Naive thymus-derived CD8-positive, alpha-beta T cell (primary cell): ENCODE measurements at places on chromosomes 1 and 21. TPM values are rescaled to one million over a fixed set of nuclear protein-coding genes. Genes with fewer than 3 reads are reported as not detected.
A peak's percentile ranks its signal among the peaks of the same experiment; 100 is the strongest.

- no peak for DNase-seq
Observed at GRCh38 chr1:21857142-21857839, 45.2 kb downstream of the LDLRAD2 start.

DNA sequence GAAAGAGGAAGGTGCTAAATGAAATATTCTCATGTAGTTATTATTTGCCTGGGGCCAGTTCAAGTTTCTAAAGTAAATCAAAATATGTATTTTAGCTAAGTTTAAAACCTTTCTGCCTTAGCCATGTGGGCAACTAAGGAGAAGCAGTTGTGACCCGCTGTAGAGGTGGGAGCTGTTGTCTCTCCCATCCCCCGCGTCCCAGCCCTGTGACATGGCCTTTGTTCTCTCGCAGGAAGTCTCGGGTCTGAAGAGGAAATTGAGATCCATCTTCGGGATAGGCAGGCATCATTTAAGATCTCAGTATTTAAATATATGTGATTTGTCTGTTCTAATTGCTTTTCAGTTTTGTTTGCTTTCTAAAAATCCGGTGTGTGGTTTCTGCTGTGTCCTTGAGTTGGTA is 121.5 kb downstream of the CAMTA1 start:
- DNase-seq = no peak

GRCh38 chr1:232570007-232570406 is 59.9 kb downstream of the SIPA1L2 start:
- no peak for DNase-seq

- DNase-seq = no peak
Observed at GRCh38 chr1:41533016-41533730, 48.7 kb upstream of the EDN2 start.

GRCh38 chr1:36567601-36568341 is 85.1 kb upstream of the CSF3R start:
- no peak for DNase-seq

- DNase-seq = no peak
Observed at GRCh38 chr21:45853703-45854342, 127.7 kb upstream of the COL6A1 start.

GRCh38 chr1:225253173-225253572 is 174.7 kb downstream of the LBR start:
- DNase-seq = no peak

DNA sequence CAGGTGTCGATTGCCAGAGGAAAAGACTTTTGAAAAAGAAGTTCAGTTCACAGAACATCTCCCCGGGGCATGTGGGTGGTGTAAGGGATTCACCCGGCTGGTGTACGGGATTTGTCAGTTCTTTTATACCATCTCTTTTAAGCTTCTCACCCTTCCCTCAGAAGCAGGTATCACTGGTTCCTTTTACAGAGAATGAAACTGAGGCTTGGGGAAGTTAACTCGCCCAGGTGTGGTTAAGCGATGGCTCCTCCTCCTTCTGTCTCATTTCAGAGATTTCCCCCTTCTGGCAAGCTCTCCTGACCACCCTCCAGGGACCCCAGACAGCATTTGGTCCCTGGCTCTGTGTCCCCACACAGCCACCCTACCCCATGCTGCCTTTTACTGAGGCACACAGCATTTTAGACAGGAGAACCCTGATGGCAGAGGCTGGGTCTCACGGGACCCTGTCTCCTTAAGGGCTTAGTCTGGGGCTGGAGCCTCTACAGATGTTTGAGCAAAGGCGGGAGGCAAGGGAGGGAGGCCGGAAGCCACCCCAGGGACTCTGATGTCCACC is 2.8 kb upstream of the ECE1 start:
- peak; percentile 38 for DNase-seq

- no peak for DNase-seq
Observed at GRCh38 chr1:234197839-234198238, 175.4 kb upstream of the COA6 start.

GRCh38 chr1:245788269-245788668 is 633.5 kb downstream of the KIF26B start:
- no peak for DNase-seq

DNA sequence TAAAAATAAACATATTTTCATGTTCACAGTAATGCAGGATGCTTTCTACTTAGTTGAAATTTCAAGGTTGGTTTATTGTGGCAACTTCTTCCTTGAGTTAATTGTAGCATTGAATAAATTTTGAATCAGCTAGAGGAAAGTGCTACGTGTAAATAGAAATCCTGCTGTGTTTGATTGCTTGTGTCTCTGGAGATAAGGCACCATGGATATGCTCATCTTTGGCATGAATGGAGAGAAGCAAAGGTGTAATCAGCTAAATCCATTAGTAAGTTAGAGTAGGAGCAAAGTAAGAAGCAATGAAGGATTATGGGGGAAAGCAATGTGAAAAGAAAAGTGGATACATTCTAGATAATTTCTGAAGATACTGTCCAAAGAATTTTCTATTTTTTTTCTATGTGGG is 331.1 kb downstream of the PTPRC start:
- DNase-seq = no peak

- no peak for DNase-seq
Observed at GRCh38 chr1:175597969-175598765, 145.2 kb downstream of the TNR start.

GRCh38 chr1:151368393-151369301 is 3.9 kb downstream of the SELENBP1 start:
- DNase-seq = no peak

- DNase-seq = no peak
Observed at GRCh38 chr1:32868085-32868484, 2.6 kb downstream of the FNDC5 start.

GRCh38 chr1:47776667-47777131 is 220.5 kb downstream of the TRABD2B start:
- DNase-seq = no peak

DNA sequence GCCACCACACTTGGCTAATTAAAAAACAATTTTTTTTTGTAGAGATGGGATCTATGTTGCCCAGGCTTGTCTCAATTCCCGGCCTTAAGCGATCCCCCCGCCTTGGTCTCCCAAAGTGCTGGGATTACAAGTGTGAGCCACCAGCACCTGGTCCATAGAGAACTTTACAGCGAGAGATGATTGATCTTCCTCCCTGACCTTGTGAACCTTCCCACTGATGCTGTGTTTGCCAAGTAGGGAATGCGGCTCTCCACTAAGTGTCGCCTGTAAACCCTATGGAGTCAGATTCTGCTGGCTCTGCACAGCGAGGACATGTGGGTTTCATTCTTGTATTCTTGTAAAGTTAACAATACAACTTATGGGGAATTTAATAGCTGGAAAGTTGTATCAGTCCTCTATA is 81.3 kb upstream of the LYST start:
- DNase-seq = no peak

GRCh38 chr1:204373911-204374310 is 14.2 kb upstream of the PLEKHA6 start:
- no peak for DNase-seq

GRCh38 chr1:161382214-161383019 is 14.7 kb upstream of the CFAP126 start:
- no peak for DNase-seq

- no peak for DNase-seq
Observed at GRCh38 chr1:53091841-53092645, 30.0 kb downstream of the PODN start.

GRCh38 chr21:31366825-31367224 is 22.8 kb upstream of the TIAM1 start:
- no peak for DNase-seq

- no peak for DNase-seq
Observed at GRCh38 chr1:203380420-203381150, 29.7 kb upstream of the FMOD start.

- DNase-seq = no peak
Observed at GRCh38 chr1:64963466-64963865, 2.9 kb downstream of the JAK1 start.

Gene MAP1LC3C
- not detected for polyA plus RNA-seq

Gene FCRLA
- 0.56 TPM for polyA plus RNA-seq

Gene KRTAP11-1
- polyA plus RNA-seq = not detected

Gene THEM5
- polyA plus RNA-seq = not detected

Gene LCE3D
- polyA plus RNA-seq = not detected

Gene NBPF12
- polyA plus RNA-seq = 3.1 TPM

Gene ERICH3
- not detected for polyA plus RNA-seq

Gene CELF3
- polyA plus RNA-seq = not detected

Gene CLCA1
- polyA plus RNA-seq = not detected

Gene SPRR5
- not detected for polyA plus RNA-seq

Gene AJAP1
- polyA plus RNA-seq = not detected

Gene PGBD2
- 6.5 TPM for polyA plus RNA-seq

Gene BMP8B
- polyA plus RNA-seq = not detected

Gene IQGAP3
- not detected for polyA plus RNA-seq

Gene IFI6
- polyA plus RNA-seq = 146 TPM
